Colonic mucosa (tissue), 4 donors: ENCODE measurements at places on chromosomes 3 and 15.
A peak's percentile ranks its signal among the peaks of the same experiment; 100 is the strongest.

DNA sequence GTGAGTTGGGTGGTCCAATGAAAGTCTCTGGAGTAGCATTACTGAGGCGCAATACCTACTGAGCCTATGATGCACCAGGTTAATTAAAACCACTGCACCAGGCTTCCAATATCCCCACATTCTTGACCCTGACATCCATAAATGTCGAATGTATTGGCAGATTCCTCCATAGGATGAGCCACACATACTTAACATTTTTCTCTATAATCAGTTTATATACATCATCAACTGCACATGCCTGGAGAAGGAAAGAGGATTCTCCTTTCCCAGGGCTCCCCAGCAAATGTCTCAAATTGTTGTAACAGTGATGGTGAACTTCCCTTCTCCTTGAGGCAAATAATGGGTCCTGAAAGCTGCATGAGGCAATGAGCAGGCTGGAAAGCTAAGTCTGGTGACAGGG, 82.3 kb upstream of the LPP start:
- DNase-seq, result no peak

DNA sequence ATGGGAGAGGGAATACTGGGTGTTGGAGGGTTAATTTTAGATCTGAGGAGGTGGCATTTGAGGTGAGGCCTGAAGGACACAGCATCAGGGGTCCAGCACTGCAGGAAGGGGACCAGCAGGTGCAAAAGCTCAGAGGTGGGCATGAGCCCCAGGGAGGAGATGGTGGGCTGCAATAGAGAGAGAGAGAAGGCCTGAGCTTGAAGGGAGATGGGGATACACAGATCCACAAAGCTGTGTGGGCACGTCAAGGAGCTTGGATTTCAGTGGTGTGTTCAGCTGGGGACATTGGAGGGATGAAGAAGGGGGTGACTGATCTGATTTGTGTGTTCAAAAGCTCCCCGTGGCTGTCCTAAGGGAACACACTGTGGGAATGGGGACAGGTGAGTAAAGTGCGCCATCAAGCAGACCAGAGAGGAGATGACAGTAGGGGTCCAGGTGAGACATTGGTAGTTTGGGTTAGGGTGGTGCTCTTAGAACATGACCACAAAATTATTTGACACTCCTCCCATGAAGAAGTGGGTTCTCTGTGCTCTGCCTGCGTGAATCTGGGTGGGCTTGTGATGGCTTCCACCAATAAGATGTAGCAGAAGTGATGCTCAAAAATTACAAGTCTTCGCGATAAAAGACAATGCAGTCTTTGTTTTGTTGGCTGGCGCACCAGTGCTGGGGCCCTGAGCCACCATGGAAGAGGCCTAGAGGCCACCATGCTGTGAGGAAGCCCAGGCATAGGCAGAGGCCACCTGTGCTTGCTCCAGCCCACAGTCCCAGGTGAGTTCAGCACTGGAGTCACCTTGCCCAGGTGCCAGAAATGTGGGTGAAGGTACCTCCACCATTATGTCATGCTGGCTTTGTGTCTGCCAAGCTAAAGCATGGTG, 1.9 kb upstream of the WNT7A start:
- DNase-seq, result no peak

GRCh38 chr3:71090207-71090606, 493.3 kb downstream of the FOXP1 start:
- no peak for DNase-seq

GRCh38 chr15:67884514-67885174, 44.8 kb upstream of the RNU6-1 start:
- DNase-seq, result peak; percentile 94

DNA sequence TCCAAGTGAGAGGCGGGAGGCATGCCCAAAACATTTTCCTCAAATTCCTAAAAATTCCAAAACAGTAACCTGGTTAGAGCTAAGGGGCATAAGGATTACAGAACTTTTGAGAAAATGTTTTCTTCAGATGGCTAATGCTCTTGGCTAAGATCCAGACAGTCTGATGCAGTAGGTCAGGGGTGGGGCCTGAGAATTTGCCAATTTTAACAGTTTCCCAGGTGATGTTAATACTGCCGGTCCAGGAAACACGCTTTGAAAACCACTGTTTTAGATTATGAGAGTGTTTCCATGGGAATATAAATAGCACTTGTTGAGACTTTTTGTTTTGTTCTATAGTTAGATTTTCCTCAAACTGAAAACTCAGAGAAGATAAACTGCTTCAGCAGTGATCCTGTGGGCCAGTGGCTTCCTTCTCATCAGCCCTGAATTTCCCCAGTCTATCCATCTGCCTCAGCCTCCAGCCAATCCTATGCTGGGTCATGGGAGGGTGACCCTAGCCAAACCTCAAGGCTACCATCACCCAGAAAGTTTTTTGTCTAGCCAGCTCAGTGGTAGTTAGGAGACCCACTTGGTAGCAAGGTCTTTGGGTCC, 71.6 kb upstream of the ACP3 start:
- no peak for DNase-seq

DNA sequence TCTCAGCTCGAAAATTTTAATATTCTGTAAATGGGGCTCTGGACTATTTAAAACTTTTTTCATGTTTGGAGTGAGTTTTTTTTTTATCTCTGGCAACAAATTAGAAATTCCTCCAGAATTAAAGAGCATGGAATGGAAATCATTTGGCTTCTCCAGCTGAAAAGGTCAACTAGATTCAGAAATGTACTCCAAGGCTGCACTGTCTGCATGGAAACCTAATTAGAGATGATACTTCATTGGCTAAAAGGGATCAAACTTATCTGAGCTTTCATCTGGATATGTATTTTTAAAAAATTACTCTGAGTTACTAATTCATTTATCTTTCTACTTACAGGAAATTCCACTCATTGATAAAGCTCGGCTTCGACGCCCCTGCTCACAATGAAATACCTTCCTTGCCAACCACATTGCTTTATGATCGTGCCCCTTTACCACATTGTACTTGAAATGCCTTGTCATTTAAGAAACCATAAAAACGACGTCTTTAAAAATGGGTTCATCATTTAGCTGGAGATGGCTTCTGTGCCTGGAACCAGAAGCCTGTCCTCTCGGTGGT, 285.5 kb upstream of the ICE2 start:
- DNase-seq, result no peak

DNA sequence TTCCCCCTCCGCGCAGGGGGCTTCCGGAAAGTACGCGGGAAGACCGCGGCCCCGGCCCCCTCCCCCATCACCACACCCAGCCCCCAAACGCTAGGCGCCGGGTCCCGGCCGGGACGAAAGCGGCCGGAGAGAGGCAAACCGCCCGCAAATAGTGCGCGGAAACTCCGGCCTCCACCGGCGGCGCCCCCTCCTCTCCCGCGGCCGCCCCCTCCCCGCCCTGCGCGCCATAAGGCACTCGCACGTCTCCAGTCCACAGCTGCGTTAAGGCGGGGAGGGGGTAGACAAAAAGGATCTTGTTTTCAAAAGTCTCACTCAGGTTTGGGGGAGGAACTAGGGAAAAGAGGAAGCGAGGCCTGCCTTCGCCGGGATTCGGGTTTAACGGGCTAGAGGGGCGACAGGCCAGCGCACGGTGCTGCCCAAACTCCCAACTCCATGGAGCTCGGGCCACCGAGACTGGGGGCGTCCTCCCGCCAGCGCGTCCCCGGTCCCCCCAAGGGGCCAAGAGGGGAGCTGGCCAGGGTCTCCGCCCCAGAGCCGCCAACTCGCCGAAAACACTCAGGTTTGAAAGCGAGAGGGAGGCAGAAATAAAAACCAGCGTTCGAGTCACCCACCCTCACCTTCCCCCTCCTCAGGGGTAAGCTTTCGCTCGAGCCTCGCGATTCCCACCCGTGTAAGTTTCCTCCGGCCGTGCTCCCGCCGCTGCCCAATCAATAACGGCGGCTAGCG, 1.8 kb downstream of the ANP32A start:
- peak; percentile 47 for DNase-seq

GRCh38 chr3:155872904-155873646, 2.6 kb downstream of the GMPS start:
- DNase-seq, result no peak
